ENCODE measurements at places on chromosomes 16 and 17. TPM values are rescaled to one million over a fixed set of nuclear protein-coding genes. Genes with fewer than 3 reads are reported as not detected.

GRCh38 chr16:52708476-52708875 is 161.5 kb upstream of the TOX3 start:
- no peak for DNase-seq

ANKRD40 gene
- 23.9 TPM for total RNA-seq

SDK2 gene
- 1.8 TPM for total RNA-seq

GRCh38 chr17:29178750-29179231 is 1.4 kb downstream of the MYO18A start:
- peak; percentile 68 for DNase-seq

DNA sequence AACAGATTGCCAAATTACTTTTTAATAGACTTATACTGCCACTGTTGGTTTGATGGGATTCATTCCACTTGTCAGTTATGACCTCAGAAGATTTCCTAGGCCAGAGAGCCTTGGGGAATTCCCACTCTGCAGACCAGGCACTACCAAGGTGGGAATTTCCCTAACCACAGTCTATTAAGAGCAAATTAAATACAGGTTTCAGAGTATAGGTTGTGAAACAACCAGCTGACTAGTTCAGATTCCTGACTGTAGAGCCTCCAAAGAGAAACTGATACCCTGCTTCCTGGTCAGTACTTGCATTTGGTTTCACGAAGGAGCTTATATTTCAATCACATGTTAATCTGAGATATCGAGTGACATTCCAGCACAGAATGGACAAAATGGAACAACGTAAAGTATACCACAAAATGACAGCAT is 186.5 kb downstream of the STX8 start:
- DNase-seq = no peak

KCNH4 gene
- total RNA-seq = 0.06 TPM

- DNase-seq = no peak
These were observed 43.5 kb downstream of the JPH3 start for GRCh38 chr16:87645802-87646201.

GRCh38 chr17:77214743-77215142 is 74.0 kb downstream of the SEC14L1 start:
- peak; percentile 61 for DNase-seq

GRCh38 chr16:27355610-27356009 is 41.8 kb downstream of the IL4R start:
- DNase-seq = no peak

DNA sequence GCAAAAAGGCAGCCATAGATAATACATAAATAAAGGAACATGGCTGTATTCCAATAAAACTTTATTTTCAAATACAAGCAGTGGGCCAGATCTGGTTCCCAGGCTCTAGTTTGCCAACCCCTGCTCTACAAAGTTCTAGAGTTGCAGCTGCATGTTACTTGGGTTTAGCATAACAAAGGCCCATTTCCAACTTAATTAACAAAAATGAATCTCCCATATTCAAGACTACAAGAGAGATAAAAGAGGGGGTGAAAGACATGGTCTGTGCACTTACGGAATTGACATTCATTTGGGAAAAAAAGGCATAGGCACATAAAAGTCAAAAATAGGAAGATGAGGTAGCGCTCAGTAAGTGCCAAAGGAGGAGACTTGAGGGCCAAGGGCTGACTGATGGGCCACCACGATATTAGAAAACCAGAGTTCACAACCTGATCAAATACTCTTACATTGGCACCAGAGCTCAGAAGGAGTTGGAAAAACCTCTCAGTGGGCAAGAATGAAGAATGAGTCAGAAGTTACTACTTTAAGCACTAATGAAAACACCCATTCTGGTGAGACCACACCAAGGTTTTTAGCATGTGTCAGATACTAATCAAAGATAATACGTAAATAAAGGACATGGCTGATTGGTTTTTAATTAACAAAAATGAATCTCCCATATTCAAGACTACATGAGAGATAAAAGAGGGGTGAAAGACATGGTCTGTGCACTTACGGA is 164.0 kb downstream of the VPS53 start:
- DNase-seq = no peak

GRCh38 chr17:32783602-32784001 is 93.3 kb downstream of the MYO1D start:
- no peak for DNase-seq

NPIPA5 gene
- 1.1 TPM for total RNA-seq

GRCh38 chr16:56734429-56734828 is 4.5 kb downstream of the NUP93 start:
- no peak for DNase-seq

- DNase-seq = no peak
These were observed 11.9 kb upstream of the TM4SF5 start for GRCh38 chr17:4759776-4760236.

All from left colon (tissue), 2 donors.